Adrenal gland (tissue), 19 donors: ENCODE measurements at places on chromosomes 16 and 17. TPM values are rescaled to one million over a fixed set of nuclear protein-coding genes. Genes with fewer than 3 reads are reported as not detected.
A peak's percentile ranks its signal among the peaks of the same experiment; 100 is the strongest.

TP53TG3C gene
- total RNA-seq: not detected

DNA sequence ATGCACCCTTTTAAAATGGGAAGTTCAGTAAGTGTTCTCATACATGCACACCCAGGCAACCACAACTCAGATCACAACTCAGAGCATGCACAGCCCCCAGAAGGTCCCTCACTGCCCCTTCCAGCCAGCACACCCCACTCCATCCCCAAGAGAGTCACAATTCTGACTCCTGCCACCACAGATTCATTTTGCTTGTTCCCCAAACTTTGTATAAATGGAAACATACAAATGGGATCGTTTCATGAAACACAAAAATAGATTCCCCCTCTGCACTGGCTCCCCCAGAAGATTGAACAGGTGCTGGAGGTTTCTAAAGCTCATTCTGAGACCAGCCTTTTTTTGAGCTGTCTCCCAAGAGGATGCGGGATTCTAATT is 3.3 kb upstream of the TNFRSF13B start:
- H3K4me1 ChIP-seq: no peaks in the 10 kb centered on the region
- H3K27me3 ChIP-seq: peaks cover 10% of the 10 kb centered on the region
- no peak overlapping the region for H3K27ac ChIP-seq
- no peaks in the 10 kb centered on the region for H3K36me3 ChIP-seq

MYH1 gene
- not detected for total RNA-seq

TNP2 gene
- not detected for total RNA-seq

SLC2A4 gene
- total RNA-seq: 2.9 TPM

DNA sequence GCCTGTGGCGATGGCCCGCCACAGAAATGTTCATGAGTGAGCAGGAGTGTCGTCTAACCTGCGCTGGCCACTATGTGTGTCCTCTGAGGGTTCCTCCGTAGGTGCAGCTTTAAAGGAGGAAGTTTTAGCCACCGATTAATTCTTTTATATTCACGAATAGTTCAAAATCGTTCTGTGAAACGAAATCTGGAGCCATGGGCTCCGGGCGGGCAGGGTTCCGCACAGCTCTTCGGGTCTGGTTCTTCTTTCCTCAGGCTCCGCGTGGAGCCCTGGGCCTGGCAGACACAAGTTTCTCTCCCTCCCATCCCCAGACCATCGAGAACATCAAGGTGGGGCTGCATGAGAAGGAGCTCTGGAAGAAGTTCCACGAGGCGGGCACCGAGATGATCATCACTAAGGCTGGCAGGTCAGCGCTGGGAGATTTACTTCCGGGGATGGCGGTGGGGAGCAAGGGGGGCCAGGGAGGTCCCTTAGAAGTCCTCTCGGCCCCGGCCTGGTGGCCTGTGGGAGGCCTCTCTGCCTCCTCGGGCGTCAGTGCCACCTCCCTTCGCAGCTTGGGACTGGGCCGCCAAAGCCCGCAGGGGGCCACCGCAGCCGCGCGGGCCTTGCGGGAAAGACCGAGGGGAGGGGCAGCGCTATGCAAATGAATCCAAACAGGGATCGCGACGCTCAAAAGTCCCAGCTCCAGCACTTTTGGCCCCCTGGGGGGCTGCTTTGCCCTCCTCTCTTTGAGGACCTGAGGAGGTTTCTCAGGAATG is 5.2 kb downstream of the TBX4 start:
- peaks cover under 1% of the 10 kb centered on the region for H3K4me1 ChIP-seq
- peak; percentile 35 for DNase-seq
- no peak overlapping the region for H3K4me3 ChIP-seq
- no peaks in the 10 kb centered on the region for H3K36me3 ChIP-seq
- H3K27ac ChIP-seq: no peak overlapping the region
